ENCODE measurements at places on chromosomes 1 and 21.

DNA sequence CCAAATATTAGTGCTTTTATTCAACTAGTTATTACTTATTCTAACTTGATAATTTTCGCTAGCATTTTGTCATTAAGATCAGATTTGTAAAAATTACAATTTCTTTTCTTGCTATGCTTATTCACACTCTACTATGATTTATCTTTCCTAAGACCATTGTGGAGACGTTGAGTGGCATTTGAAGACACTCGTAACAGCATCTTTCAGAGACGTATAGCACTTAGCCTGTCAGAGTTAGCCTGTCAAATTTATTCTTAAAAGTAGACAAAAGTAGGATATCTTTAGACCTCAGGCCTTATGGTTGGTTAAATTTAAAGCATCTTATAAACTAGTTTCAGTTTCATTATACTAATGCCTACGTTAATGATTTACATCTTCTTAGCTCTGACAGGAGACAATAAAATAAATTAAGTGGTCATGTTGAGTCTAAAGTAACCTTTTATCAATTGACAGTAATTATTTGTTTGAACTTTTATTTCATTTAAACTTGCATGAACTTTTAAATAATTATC lies 1410.1 kb downstream of the MRPL39 start:
- DNase-seq: no peak

- no peak for DNase-seq
These were observed 30.8 kb downstream of the CAPZB start for GRCh38 chr1:19454265-19455146.

- no peak for DNase-seq
These were observed 9.0 kb upstream of the PLCH2 start for GRCh38 chr1:2466958-2467554.

GRCh38 chr1:214514819-214515383 lies 36.5 kb downstream of the PTPN14 start:
- no peak for DNase-seq

DNA sequence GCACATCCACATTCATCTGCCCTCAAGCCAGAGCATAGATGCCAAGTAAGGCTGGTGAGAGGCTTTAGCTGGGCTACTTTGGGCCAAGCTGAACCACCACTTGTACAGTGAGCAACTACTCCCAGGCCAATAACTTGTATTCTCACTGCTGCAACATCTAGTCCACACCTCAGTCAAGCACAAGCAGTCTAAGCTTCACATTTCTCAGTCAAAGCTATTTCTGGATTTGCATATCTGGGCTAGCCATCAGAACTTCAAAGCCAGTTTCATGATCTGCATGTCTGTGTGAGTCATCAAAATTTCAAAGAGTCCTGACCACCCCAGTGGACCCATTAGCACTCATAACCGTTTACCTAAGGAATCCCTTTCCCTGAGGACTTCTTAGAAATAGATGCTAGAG lies 77.7 kb upstream of the DIRAS3 start:
- no peak for DNase-seq

- DNase-seq: no peak
These were observed 130.6 kb downstream of the URB2 start for GRCh38 chr1:229756666-229757065.

DNA sequence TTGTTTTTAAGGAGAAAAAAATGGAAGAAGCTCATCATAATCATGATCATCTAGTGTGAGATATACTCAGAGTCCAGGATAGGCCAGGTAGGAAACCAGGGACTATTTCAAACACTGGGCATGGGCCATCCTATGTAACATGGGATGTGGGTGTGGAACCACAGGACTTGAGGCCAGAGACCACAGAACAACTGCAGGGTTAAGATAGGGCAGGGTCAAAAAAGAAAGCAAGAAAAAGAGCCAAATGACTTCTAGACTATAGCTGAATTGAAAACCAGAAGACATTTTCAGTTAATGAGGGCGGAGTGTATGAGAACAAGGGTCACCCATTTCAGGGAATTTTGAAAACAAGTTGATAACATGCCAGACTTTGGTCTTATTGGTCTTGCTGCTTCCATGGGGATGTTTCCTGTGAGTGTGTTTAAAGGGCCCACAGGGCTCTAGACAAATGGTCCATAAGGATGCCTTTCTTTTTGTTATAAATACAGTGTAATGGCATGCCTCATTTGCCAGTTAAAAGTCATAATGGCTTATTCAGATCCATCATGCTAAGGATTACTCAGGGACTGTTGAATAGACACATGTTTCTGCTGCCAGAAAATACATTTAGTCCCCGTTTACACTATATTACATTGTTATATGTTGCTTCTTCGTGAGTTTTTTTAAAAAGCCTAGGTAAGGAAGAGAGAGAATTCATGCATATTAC lies 182.0 kb upstream of the C21orf91 start:
- DNase-seq: no peak

DNA sequence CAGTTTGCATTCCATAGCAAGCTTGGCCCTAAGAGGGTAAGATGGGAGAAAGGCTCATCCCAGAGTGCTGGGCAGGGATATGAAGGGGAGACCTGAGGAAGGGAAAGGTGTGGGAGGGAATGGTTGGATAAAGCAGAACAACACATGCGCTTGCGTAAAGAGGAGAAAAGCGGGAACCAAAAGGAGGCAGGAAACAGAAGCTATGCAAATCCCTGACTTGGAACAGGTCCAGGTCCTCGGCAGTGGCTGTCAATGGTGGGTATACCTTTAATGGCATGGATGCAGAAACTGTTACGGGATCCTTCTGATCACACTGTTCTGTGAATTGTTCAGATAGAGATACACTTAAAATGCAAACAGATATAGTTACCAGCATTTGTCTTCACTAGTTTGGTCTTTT lies 455.6 kb downstream of the SIPA1L2 start:
- peak; percentile 42 for DNase-seq

- DNase-seq: no peak
These were observed 37.1 kb downstream of the PIK3CD start for GRCh38 chr1:9688599-9688998.

- DNase-seq: no peak
These were observed 106.0 kb upstream of the FAM78B start for GRCh38 chr1:166272851-166273250.

- DNase-seq: no peak
These were observed 88.4 kb downstream of the ADCY10 start for GRCh38 chr1:167825419-167826079.

GRCh38 chr1:10225573-10225972 lies 15.2 kb downstream of the KIF1B start:
- DNase-seq: no peak

DNA sequence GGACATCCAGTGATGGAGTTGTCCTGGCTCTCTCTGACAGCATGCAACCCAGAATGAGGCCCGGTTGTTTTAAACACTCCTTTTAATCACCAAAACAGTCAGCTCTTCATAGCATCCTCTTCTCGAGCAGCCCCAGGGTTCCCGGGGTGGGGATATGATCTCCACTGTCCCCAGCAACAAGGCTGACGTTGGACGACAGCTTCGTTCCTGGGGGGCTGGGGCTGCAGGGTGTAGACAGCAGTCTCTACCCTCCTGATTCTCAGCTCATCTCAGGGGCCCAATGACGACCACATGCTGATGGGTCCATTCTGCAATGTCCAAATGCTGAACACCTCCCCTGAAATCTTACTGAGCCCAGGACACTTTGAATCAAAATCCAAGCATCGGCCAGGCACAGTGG lies 27.0 kb downstream of the TRIM11 start:
- DNase-seq: no peak

DNA sequence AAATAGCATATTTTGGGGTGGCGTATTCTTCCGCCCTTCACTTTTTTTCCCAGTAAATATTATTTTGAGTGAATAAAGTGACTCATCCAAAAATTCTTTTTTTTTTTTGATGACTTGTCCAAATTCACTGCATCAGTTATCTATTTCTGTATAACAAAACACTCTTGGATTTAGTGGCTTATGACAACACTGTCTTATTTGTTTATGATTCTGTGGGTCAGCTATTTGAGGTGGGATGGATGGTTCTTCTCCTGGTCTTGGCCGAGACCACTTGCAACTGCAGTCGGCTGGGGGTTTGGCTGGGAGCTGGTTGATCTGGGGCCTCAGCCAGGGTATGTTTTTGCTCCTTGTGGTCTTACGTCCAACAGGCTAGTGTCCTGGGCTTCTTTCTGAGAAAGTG lies 39.9 kb upstream of the SRSF10 start:
- no peak for DNase-seq

DNA sequence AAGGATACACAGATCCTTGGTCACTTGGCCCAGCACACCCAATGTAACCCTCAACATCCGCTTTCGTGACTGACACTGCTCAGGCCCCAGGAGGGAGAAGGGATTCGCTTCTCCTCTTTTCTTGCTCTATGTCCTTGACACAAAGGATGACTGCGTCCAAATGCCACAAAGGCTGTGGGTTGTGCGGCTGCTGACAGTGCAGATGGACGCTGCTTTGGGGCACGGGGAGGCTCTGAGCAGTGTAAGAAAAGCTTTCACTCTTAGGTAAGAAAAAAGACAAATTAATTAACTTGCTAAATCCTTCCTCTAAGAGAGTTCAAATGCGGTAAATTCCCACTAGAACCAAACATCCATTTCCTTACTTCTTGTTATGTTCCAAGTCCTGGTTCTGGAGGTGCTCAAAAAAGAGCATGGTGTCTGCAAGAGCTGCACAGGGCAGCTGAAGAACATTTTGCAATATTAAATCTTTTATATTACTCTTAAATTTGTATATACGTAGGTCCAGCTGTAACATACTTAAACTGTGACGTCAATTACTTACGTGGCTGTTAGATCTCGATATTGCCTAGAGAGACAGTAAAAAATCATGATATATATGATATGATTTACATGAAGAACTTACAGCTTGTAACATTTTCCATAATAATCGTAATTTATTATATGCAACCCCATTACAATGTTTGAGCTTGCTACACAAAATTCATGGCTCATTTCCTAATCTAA lies 19.4 kb upstream of the EPHB2 start:
- DNase-seq: no peak

GRCh38 chr1:108560189-108560873 lies 431 bp downstream of the EEIG2 start:
- no peak for DNase-seq

GRCh38 chr1:57133686-57134085 lies 167.9 kb upstream of the C8B start:
- no peak for DNase-seq

- no peak for DNase-seq
These were observed 31.9 kb downstream of the GLUL start for GRCh38 chr1:182359645-182360044.

GRCh38 chr1:21659099-21659923 lies 9.8 kb downstream of the RAP1GAP start:
- no peak for DNase-seq

DNA sequence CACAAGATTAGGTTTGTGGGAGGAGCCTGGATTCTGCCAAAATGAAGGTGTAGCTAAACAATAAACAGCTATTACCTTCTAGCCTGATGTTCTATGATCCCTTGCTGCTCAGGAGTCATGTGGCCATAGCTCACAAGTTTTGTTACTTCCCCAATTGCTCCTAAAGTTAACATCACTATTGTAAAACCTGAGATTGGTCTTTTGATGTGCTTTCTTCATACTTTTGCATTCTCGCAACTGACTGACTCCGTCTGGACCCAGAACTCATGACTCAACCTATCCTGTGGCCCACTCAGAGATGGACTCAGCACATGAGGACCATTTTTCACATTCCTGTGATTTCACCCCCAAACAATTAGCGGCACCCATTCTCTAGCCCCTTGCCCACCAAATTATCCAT lies 69.1 kb downstream of the PTGS2 start:
- DNase-seq: no peak

DNA sequence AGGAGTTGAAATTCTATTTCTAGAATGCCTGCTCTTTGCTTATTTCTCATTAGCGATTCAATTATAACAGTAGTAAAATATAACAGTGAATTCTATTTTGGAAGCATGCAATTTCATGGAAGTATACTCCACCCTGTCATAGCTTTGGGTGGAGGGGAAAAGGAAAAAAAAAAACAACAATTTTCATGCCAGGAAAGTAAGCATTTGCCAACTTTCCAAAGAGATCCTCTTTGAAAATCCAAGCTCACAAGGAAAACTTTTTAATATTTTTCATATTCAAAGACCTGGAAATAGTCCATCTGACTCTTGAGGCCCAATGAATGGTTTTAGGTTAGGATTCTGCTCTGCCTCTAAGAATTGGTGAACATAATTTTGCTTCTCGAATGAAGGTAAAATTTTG lies 134.5 kb downstream of the PTPN14 start:
- DNase-seq: no peak

- DNase-seq: peak; percentile 22
These were observed 129.9 kb downstream of the ZNF281 start for GRCh38 chr1:200279810-200280411.

DNA sequence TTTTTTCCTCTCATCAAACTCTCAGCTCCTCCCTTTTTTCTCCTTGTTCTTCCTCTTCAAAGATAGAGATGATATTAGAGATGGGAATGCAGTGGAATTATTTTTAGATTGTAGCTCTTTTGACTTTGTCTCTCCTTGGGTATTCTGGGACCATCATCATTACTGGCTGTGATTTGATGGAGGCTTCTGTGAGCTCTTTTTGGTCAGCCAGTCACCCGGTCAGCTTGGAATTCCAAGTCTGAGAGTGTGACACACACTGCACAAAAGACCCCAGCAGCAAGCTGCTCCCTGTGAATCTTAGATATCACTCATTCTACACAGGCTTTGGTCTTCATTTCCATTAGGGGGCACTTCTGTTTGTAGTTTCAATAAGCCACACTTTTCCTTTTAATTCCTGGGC lies 51.6 kb upstream of the NEK7 start:
- DNase-seq: no peak

GRCh38 chr1:115729756-115730155 lies 38.8 kb downstream of the CASQ2 start:
- DNase-seq: no peak

- no peak for DNase-seq
These were observed 178.4 kb upstream of the EDN2 start for GRCh38 chr1:41662765-41663437.

GRCh38 chr1:159895836-159896545 lies 4.0 kb downstream of the CFAP45 start:
- no peak for DNase-seq

GRCh38 chr1:1461721-1462317 lies 9.7 kb upstream of the ATAD3B start:
- DNase-seq: no peak

DNA sequence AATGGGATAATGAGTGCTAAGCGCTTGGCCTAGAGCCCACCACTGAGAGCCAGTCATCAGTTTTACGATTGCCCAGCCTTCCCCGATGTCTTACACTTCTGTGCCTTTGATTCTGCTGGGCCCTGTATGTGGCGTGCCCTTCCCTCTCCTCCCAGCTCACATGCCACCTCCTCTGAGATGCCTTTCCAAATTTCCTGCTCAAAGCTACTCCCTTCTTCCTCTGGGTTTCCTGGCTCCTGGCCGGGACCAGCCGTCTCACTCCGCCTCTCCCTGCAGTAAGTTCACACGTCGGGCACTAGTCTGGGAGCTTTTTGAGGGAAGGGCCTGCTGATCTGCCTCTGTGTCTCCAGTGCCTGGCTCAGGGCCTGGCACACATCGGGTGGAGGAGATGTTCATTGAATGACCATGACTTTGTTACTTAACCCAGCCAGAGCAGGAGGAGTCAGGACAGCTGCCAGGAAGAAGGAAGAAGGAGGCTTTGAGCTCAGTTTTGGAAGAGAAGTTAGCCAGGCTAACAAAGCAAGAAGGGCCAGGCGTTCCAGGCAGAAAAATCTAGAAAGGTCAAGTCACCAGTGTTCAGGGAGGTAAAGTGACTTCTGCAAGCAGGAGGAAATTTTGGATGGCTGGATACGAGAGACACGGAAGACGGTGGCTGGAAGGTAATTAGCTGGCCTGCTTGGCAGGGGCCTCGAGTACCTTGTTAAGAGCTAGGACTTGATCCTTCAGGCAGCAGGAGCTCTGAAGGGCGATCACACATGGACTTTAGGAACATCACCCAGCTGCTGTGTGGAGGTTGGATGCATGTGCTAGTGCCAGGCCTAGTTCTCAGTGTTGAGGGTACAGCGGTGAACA lies 63.6 kb downstream of the EPHB2 start:
- DNase-seq: no peak
